NCI-H2081 (cell line): ENCODE measurements at places on chromosomes 7 and 10.
A peak's percentile ranks its signal among the peaks of the same experiment; 100 is the strongest.

DNA sequence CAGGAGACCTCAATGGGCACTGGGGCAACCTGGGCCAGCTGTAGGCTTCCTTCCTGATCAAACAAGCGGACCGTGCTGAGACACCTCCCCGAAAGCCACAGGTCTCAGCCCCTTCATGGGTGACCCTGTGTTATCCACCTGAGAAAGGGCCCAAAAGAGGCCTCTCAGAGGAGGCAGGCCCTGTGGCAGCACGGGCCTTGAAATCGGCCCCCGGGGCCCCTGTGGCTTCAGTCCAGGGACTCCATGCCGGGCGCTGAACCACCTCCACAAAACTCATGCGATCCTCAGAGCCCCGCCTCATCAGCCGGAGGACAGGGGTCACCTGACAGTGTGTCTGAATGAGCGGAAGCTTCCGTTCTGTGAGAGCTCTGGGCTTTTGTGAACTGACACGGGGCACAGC, 307.1 kb downstream of the PAXIP1 start:
- DNase-seq = no peak

DNA sequence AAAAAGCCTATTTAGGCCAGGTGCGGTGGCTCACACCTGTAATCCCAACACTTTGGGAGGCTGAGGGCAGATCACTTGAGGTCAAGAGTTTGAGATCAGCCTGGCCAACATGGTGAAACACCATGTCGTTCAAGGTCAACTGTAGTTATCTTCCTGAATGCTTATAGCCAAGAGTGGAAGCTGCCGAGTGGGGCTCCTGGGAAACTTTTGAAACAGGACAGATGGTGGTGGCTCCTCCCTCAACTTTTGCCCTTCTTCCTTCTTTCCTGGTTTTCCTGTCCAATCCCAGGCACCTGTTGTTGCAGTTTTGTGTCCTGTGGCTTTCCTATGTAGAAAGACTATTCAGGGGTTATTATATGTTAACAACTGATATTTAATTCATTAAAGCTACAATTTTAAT, 8.7 kb upstream of the PPIA start:
- DNase-seq = no peak

DNA sequence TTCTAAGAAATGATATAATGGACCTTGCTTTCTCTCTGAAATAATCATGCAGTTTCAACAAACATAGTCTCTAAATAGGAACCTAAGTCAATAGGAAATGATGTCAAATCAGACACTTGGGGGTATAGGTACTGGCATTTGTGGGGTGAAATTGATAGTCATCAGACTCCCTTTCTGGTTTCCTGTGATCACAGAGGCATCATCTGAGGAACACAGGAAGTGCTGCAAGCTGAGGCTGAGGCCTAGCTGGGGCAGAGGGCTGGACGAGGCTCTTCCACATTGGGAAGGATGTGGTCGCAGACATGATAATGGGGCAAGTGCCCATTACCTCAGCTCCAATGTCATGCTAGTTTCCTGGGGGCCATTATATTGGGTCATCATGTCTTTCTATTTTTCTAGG, 33.5 kb upstream of the TARP start:
- no peak for DNase-seq

DNA sequence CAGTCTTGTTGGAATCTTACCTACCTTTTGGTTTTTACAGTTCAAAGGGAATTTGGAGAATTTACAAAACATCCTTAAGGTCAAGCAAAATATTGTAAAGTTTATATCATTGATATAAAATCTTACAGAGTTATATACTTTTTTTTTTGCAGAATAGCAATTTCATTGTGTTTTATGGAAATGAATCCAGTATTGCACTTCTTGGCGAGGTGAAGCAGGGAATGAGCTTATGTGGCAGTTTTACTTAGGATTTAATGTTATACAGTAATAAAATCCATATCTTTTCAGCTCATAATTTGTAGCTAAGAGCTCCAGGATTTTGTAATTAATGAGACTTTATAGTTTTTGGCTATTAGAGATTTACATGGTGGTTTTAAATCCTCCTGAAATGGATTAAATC, 5.0 kb downstream of the PRKAR2B start:
- no peak for DNase-seq

DNA sequence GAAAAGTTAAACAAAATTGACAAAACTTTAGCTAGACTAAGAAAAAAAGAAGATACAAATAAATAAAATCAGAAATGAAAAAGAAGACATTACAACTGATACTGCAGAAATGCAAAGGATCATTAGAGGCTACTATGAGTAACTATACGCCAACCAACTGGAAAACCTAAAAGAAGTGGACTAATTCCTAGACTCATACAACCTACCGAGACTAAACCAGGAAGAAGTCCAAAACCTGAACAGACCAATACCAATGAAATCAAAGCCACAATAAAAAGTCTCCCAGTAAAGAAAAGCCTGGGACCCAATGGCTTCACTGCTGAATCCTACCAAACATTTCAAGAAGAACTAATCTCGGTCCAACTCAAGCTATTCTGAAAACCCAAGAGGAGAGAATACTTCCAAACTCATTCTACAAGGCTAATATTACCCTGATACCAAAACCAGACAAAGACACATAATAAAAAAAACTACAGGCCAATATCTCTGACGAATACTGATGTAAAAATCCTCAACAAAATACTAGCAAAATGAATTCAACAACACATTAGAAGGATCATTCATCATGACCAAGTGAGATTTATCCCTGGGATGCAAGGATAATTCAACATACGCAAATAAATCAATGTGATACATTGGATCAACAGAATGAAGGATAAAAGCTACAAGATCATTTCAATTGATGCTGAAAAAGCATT, 20.3 kb downstream of the ELAPOR2 start:
- no peak for DNase-seq

DNA sequence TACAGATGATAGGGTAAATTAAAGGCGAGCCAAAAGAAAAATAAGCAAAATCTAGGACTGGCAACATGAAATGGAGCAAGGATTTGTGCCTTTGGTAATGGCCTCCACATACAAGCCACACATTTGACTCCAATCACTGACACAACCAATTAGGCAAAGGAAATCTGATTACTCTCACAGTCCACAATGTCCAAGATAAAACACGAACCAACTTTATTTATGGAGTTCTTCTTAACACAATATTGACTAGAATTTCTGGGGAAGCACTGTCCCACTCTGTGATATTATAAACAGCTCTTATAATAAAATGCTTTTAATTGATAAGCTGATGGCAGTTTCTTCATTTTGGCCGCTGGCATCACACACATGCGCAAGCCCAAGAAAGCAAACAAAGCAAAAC, 334.2 kb downstream of the ABCA13 start:
- no peak for DNase-seq

- no peak for DNase-seq
Observed at GRCh38 chr7:84191261-84191660, 3.3 kb downstream of the SEMA3A start.

GRCh38 chr10:68611227-68611626, 51.1 kb downstream of the TET1 start:
- DNase-seq = no peak

- no peak for DNase-seq
Observed at GRCh38 chr7:66664590-66665293, 36.1 kb downstream of the KCTD7 start.

- DNase-seq = peak; percentile 49
Observed at GRCh38 chr7:152735443-152736004, 24.0 kb upstream of the ACTR3B start.

GRCh38 chr10:51706225-51706624, 6.8 kb upstream of the CSTF2T start:
- DNase-seq = no peak

DNA sequence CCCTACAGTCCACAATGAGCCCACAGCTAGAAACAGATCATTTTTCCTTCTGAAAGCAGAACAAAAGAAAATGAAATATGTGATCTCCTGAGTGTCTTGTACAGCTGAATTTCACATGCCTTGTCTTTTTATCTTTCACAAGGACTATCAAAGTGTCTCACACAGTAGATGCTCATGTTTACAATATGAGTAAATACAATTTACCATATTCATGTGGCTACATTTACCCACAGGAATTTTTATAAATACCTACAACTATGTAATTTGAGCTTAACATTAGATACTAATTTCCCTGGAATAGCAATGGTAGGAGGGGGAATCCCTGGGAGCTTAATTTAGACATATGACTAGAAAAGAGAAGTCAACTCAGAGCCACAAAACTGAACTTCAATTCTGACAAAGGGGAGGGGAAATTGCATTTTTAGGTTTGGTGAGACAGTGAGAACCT, 186.2 kb downstream of the MACC1 start:
- DNase-seq = no peak

DNA sequence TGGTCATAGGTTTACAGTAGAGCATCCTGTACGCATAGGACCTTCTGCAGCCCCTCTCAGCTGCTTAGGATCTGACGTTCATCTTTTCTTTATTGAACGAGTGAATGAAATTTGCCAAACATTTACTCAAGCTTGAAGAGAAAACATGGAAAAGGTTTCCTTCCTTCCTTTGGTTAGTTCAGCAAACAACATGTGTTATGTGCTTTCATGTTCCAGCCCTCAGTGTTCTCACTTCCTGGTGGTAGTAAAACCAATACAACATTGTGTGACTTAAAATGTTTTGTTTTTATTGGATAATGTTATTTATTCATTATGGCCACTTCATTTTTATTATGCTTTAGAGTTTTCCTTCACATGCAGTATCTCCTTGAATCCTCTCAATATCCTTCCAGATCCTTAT, 1.4 kb upstream of the CDCA7L start:
- DNase-seq = no peak

DNA sequence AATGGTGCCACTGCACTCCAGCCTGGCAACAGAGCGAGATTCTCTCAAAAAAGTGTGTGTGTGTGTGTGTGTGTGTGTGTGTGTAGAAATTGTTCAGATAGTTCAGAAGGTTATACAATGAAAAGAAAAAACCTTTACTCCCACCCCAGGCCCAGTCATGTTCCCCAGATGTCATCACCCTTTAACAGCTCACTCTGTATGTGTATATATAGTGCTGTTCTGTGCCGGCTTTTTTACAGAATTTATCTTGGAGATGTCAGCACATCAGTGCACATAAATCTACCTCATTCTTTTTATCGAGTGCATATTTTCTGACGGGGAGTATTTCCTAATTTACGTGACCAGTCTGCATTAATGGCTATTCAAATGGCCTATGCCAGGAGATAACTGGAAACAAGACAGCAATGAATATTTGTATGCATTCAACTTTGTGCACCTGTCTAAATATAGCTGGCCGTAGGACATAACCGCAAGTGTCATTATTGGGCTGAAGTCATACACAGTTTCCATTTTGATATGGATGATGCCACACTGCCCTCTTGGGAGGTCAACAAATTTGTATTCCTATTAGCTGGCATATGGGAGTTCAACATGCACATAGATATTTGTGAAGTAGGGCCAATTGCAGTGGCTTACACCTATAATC, 11.7 kb downstream of the NIPSNAP2 start:
- DNase-seq = peak; percentile 62

DNA sequence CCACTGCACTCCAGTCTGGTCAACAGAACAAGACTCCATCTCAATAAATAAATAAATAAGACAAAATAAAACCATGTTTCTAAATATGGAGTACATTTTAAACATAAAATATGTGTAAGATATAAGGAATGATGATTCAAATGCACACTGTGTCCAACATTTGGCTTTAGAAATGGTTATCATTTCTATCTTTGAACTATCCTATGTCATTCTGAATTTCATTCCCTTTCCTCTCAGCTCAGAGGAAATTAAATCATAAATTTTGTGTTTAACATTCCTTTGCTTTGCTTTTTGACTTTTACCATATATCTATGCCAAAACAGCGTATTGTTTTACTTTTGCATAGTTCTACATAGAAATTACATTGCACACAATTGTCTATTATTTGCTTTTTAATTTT, 130.9 kb downstream of the GNAT3 start:
- no peak for DNase-seq

DNA sequence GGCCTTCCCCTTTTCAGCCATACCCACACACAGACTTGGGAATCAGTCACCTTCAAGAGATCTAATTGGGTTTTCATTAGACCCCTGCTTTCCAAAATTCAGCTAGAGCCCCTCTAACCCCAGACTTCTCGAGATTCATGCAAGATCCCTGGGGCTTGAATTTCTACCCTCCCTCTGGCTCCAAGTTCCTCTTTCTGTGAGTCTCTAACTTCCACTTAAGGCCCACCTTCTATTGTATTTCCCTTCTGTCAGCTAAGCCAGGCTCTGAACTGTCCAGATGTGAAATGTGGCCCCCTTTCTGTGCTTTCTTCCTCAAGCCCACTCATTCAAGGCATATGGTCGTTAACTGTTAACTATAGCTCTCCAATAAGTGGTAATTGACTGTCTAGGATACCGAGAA, 132.2 kb downstream of the ZNF365 start:
- DNase-seq = no peak
